Natural killer cell (primary cell): ENCODE measurements at places on chromosomes 1 and 21. TPM values are rescaled to one million over a fixed set of nuclear protein-coding genes. Genes with fewer than 3 reads are reported as not detected.

MX1 gene
- 67.0 TPM for total RNA-seq

ETV3L gene
- total RNA-seq, result not detected

PYHIN1 gene
- total RNA-seq, result 313 TPM

RYR2 gene
- total RNA-seq, result 0.13 TPM

OR6K3 gene
- total RNA-seq, result not detected

TCHH gene
- not detected for total RNA-seq

GRCh38 chr1:1421147-1421906 is at the start of gene ANKRD65:
ANKRD65 (minus strand) TSS chr1:1421276; CDS start chr1:1421005, 271 bp downstream.
- H3K4me1 ChIP-seq, result no peaks in the 10 kb centered on the region
- H3K27me3 ChIP-seq, result no peaks in the 10 kb centered on the region
- no peak within 1 kb of the TSS for H3K4me3 ChIP-seq
- no peak for DNase-seq

DNA sequence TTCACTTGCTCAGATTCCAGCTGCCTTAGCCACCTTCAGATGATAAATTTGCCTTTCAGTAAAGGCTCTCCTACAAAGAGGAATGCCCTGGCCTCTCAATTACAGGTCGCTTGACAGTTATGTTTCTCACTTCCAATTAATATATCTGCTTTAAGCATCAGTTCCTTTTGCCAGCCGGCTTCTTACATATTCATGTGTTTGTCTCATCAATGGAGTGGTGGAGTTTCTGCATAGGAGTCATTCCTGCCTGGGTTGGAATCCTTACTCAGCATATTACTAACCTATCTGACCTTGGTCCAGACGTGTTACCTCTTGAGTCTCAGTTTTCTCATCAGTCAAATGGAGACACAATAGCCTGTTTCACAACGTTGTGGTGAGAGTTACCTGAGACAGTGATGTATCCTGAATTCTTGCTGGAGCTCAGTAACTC is 9.4 kb upstream of the SESN2 start:
- no peak overlapping the region for H3K4me3 ChIP-seq
- H3K36me3 ChIP-seq, result no peaks in the 10 kb centered on the region
- peaks cover 39% of the 10 kb centered on the region for H3K4me1 ChIP-seq
- H3K27me3 ChIP-seq, result no peaks in the 10 kb centered on the region
- peak overlapping the region; percentile 87 for H3K27ac ChIP-seq

GRCh38 chr1:205298191-205298994 is 23.2 kb downstream of the NUAK2 start:
- H3K27ac ChIP-seq, result no peak overlapping the region
- peaks cover 42% of the 10 kb centered on the region for H3K4me1 ChIP-seq
- H3K27me3 ChIP-seq, result no peaks in the 10 kb centered on the region
- DNase-seq, result no peak
- H3K36me3 ChIP-seq, result peaks cover 24% of the 10 kb centered on the region

- no peak overlapping the region for H3K4me3 ChIP-seq
- no peaks in the 10 kb centered on the region for H3K4me1 ChIP-seq
- no peak overlapping the region for H3K27ac ChIP-seq
- DNase-seq, result peak; percentile 66
- no peaks in the 10 kb centered on the region for H3K36me3 ChIP-seq
Observed at GRCh38 chr1:201254625-201255478, 28.5 kb upstream of the PKP1 start.

- no peaks in the 10 kb centered on the region for H3K4me1 ChIP-seq
- H3K27me3 ChIP-seq, result peaks cover 3% of the 10 kb centered on the region
- H3K36me3 ChIP-seq, result no peaks in the 10 kb centered on the region
Observed at GRCh38 chr21:21003701-21004100, 5.5 kb downstream of the NCAM2 start.

DNA sequence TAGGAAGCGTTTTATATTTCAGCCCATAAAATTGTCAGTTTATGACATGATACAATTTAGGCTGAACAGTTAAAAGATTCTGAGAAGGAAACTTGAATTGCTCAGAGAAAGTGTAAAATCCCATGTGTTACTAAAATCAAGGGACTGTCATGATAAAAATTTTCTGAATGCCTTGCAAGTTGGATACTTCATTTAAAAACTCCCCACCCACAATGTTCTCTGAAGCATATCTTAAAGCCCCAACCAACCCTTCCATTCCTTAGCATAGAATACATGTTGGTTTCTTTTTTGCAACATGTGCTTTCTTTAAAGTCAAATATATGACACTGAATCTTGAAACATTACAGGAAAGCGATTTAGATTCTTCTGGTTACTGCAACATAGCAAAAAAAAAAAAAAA is 97.4 kb downstream of the MRPL39 start:
- DNase-seq, result no peak
- no peak overlapping the region for H3K4me3 ChIP-seq
- no peaks in the 10 kb centered on the region for H3K36me3 ChIP-seq
- no peaks in the 10 kb centered on the region for H3K27me3 ChIP-seq

DNA sequence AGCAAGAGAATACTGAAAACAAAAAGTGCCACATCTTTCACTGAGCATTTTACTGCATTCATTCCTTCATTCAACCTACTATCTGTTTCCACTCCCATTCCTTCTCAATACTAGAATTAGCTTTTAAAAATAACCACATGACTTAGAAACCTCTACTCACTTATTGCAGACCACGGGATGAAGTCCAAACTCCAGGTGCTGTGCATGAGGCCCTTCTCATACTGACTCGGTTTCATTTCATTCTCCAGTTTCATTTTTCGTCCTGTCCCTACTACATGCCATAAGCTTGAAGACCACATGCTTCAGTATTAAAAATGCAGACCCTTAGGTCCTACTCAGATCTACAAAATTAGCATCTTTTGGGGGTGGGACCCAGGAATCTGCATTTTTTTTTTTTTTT is 2.3 kb upstream of the BACH1 start:
- H3K4me3 ChIP-seq, result no peak overlapping the region
- H3K36me3 ChIP-seq, result no peaks in the 10 kb centered on the region
- no peaks in the 10 kb centered on the region for H3K27me3 ChIP-seq
- no peak for DNase-seq
- H3K4me1 ChIP-seq, result peaks cover 17% of the 10 kb centered on the region

- H3K27me3 ChIP-seq, result no peaks in the 10 kb centered on the region
- DNase-seq, result no peak
- H3K27ac ChIP-seq, result no peak overlapping the region
- H3K4me3 ChIP-seq, result no peak overlapping the region
Observed at GRCh38 chr21:27571706-27572105, 604.8 kb upstream of the ADAMTS5 start.

GRCh38 chr1:176770066-176770465 is 307.1 kb downstream of the PAPPA2 start:
- no peaks in the 10 kb centered on the region for H3K36me3 ChIP-seq
- no peak overlapping the region for H3K27ac ChIP-seq
- no peaks in the 10 kb centered on the region for H3K4me1 ChIP-seq
- H3K4me3 ChIP-seq, result no peak overlapping the region
- DNase-seq, result no peak
- H3K27me3 ChIP-seq, result no peaks in the 10 kb centered on the region
